GM12891 (cell line): ENCODE measurements at places on chromosomes 6 and 20.

GRCh38 chr6:87116922-87117321, 22.0 kb upstream of the CGA start:
- DNase-seq: no peak

DNA sequence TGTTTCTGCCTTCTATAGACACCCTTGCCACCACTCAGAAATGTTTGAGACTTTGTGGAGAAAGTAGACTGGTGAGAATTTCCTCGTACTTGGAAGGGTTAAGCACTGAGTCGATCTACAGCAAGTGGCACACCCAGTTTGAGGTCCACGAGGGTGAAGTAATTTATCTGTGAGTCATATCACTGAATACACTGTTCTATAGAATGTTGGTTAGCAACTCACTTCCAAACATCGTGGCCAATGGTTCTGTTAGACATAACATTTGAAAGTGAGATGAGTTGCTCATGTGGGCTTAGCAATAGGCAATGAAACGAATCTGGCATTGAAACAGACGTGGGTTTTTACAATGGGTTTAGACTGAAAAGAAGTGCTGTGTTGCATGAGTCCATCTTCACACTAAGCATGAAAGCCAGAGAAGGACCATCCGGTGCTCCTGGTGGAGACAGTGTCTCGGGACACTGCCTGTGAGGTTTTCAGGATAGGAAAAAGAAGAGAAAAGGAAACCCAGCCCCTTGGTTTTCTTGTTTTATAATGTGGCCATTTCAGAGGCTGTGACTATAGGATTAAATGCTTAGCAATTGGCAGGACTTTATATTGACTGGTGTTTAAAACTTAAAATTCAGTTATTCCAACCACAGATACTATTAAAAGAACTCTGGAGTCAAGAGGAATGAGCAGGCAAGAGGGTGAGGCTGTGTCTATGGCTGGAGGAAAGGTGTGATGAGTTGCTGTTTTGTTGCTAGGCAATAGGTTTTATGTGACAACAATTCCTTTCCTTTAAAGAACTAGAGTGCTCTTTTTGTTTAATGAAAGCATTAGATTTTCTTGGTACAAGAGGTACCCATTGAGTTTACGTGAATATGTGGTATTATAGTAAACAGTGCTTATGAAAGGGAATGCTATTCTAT, 31.0 kb upstream of the EZR start:
- no peak for DNase-seq

DNA sequence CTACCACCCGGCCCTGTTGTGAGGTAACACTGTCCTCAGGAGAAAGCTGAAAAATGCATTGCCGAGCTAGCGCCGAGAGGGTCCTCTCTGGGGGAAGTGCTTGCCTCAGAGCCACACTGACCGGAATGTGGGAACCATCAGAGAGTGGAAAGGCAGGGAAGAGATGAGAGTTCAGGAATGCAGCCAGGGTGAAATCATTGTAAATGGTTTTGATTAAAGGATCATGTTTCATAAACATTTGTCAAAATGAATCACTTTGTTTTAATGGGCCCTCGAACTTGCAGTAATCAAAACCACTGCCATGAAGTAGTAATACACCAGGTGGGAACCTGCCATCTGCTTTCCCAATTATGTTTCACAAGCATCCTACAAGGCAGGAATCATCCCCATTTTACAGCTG, 16.9 kb upstream of the IL17F start:
- no peak for DNase-seq

GRCh38 chr6:130222775-130223174, at the start of gene SAMD3:
SAMD3 (minus strand) TSS chr6:130222951; CDS start chr6:130215273, 7,678 bp downstream.
- no peak for DNase-seq

DNA sequence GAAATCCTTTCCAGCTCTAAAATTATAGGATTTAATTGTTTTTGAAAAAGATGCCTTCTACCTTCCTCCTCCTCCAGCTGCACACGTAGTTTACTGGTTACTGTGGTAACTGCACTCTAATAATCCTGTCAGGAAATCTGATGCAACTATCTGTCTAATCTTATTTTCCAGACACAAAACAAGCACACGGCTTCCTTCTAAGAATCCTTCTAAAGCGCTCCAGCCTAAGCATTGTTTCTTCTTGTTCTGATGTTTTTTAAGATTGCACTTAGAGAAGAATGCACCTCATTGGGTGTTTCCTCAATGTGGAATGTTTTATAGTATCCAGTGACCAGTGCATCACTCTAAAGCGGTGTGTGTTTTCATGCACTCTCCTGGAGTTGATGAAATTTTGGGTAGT, 63.6 kb downstream of the CARMIL1 start:
- DNase-seq: no peak

DNA sequence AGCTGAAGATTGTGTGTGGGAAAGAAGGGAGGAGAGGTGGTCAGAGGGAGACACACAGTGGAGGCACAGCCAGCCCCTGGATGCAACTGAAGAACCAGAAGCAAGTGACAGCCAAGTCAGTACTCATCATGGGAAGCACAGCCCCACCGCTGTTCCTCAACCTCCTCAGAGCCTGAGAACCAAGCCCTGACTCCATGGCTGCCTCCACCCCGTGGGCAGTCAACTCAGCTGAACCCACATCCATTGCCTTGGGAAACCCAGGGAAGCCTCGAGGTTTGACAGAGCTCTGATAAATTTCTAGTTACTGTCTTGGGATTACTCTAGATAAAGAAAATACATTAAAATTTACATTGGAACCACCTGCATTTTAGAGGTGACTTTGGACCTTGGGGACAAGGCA, 29.6 kb downstream of the ALDH5A1 start:
- DNase-seq: no peak

- no peak for DNase-seq
These were observed 223.6 kb upstream of the PREP start for GRCh38 chr6:105626295-105627158.

GRCh38 chr6:152094276-152094675, 286.8 kb downstream of the ESR1 start:
- no peak for DNase-seq

GRCh38 chr6:122068291-122068769, 331.1 kb upstream of the HSF2 start:
- DNase-seq: no peak

- DNase-seq: no peak
These were observed 64.8 kb upstream of the KIF25 start for GRCh38 chr6:167932468-167933276.

GRCh38 chr6:21560249-21560648, 33.3 kb upstream of the SOX4 start:
- no peak for DNase-seq

DNA sequence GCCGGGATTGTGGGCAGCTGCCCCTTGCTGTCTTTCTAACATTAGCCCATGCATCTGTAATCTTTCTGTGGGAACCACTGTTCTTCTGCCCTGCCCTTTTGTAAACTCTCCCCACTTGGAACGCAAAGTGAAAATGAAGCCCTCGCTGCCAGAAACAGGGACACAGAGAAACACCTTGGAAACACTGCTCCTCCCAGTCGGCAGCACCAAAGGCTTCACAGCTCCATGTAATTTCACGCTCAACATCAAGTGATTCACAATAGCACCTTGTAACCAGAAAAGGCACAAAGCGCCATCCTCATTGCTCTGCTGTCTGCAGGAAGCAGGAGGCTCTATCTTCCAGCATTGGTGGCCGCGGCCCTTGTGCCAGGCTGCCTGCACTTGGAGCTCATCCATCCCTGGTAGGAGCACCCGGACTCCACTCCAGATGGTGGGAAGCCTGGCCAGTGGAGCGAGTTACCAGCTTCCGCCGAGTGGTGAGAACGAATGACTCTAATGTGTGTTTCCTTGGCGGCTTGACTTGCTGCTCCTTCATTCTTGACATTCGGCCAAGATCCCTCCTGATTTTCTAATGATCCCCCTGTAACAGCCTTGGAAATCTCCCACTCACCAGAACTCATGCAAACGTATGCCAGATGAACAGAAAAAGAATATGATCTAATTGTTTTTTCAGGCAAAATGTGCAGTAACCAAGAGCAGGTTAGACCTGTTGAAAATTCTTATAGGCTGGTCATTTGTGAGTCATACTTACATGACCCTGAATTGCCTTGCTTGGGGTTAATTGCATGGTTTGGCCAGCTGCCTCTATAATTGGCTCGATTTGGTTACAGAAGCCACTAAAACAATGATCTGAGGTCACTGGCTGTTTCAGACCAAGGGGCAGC, 169.1 kb upstream of the CDYL start:
- DNase-seq: no peak

- no peak for DNase-seq
These were observed 369.0 kb downstream of the TENT5A start for GRCh38 chr6:81383472-81383871.

DNA sequence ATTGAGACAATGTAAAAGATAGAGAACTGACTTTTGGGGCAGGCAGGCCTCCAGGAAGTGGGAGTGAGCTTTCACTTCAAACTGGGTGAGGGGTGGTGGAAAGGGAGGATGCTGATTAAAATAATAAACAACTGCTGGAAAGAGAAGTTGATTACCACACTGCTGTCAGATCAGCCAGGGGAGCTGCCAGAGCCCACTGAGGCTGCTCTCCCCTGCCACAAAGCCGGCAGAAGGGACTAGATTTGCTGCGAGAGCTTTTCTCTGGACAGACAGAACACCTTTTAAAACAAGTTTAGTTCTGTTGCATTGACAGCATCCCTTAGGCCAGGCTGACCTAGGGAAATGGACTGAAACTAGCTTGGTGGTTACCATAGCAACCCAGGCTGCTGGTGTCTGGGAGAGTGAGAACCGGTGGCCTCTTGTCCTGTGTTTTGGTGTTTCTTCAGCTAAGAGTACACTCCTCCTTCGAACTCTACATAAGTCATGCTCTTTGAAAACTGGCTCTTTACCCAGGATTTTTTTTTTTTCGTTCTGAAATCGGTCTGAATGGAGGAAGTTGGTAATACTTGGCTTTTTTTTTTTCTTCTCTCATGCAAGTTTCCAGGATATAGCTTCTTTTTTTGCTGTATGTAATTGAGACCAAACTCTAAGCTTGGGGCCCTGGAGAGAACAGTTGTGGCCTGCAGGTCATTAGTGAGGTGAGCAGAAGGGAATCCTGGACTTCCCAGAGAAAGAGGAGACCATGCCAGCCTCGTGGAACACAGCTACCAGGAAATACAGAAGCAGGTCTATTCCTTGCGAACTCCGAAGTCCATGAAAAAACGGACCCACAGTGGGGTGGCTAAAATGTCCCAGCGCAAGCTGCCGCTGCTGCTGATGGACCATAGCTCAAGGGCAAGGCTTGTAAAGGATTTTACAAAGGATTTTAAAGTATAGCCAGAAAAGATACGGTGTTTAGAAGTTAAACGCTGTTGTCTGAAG, 374.4 kb downstream of the UTRN start:
- DNase-seq: no peak

- DNase-seq: no peak
These were observed 67.4 kb upstream of the FABP7 start for GRCh38 chr6:122712093-122712447.

- no peak for DNase-seq
These were observed 205.1 kb upstream of the GMDS start for GRCh38 chr6:2450546-2450945.

DNA sequence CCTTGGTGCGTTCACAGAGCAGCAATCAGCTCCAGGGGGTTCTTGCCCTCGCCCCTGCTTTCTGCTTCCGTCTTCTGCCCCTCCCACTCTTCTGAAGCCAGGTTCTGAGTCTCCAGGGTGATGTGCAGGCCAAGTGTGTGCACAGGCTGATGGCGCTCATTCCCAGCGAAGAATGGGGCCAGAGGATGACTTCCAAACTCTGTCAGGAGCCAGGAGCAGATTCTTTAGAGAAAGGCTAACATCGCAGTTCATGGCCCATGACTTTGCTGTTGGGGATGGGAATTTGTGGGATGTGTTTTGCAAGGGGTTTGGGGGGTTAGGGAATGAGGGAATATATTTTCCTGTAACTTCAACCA, 56.1 kb upstream of the CCN6 start:
- DNase-seq: no peak

DNA sequence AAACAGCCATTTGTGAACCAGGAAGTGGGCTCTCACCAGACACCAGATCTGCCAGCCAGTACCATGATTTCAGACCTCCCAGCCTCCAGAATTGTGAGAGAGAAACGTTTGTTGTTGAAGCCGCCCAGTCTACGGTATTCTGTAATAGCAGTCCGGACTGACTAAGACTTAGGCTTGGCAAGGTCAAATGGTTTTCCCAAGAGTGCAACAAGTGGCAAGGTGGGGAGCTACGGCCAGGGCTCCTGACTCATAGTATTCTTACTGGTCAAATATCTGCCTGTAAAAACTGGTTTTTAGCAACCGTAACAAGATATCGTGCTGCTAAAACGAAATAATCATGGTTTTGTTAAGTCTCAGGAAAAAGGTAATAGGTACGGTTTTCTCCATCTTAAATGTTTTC, 37.8 kb downstream of the MCUR1 start:
- no peak for DNase-seq

DNA sequence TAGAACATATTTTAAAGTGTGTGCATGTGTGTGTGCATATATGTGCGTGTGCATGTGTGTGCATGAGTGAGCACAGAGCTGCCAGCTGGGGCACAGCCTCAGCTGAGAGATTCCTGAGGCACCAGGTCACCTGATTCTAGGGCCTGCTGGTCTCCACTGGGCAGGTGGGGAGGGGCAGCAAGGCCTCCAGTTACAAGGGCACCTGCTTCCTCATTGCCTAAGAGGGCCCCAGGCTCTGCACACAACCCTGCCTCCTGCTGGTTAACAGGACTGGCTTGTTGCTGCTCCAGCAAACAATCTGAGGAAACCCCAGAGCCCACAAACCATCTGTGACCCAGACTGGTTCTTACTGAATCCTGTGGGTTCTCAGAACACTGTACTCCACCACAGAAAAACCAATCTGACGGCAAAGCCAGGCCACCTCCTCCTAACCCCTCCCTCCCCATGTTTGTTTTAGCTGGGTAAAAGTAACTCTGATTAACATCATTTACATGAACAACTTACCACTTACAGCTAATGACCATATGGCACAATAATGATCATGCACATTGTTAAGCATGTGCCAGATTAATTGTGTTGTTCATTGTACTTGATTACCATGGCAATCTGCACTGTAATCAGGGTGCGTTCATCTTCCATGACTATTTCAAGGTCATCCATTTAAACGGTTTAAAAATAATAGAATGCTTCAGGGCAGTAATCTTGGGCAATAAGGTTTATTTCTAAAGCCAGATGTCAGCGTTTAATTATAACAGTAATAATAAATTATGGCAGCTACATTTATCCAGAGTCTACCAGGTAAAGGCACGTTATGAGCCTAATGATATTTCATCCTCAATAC, 23.1 kb upstream of the UBE2J1 start:
- DNase-seq: no peak

- DNase-seq: no peak
These were observed 891 bp upstream of the POU3F2 start for GRCh38 chr6:98833307-98834059.

- DNase-seq: no peak
These were observed 107.8 kb downstream of the SYNE1 start for GRCh38 chr6:152529369-152529768.

GRCh38 chr6:122869437-122870024, 80.5 kb downstream of the SMPDL3A start:
- DNase-seq: no peak
